ENCODE measurements at places on chromosomes 11 and 22. TPM values are rescaled to one million over a fixed set of nuclear protein-coding genes. Genes with fewer than 3 reads are reported as not detected.

DNA sequence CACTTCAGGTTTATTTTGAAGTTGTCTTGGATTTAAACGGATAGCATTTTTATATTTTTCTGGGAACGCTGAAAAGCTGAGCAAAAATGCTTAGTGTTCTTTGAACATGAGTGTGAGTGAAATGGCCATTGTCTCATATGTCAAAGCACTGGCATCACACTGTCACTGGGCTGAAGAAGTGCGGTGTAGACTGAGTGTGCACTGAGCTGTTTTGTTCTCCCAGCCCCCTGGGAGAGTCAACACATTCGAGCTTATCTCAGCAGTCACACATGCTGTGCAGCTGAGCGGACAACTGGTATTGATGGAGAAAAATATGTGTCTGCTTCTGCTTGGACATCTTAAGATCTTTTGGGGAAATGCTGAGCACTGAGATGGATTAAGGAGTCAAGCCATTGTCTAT, 90.8 kb downstream of the TECTA start:
- H3K36me3 ChIP-seq = no peaks in the 10 kb centered on the region
- no peak overlapping the region for H3K27ac ChIP-seq
- H3K4me1 ChIP-seq = peaks cover 2% of the 10 kb centered on the region

- H3K27me3 ChIP-seq = no peaks in the 10 kb centered on the region
- no peaks in the 10 kb centered on the region for H3K36me3 ChIP-seq
- no peak overlapping the region for H3K4me3 ChIP-seq
- H3K4me1 ChIP-seq = 0 out of 2 replicates have a peak, but pooled peaks cover 4% of the 10 kb centered on the region
- no peak for DNase-seq
Observed at GRCh38 chr11:76889411-76889975, 28.8 kb downstream of the ACER3 start.

The MPZL2 gene
- polyA plus RNA-seq = 6.2 TPM

The MIAT gene
- 10.4 TPM for polyA plus RNA-seq

The C11orf87 gene
- polyA plus RNA-seq = 0.49 TPM

The RIMBP3C gene
- not detected for polyA plus RNA-seq

The DDX17 gene
- 111 TPM for polyA plus RNA-seq

- H3K4me1 ChIP-seq = no peaks in the 10 kb centered on the region
- no peak for DNase-seq
- no peaks in the 10 kb centered on the region for H3K36me3 ChIP-seq
- H3K27me3 ChIP-seq = no peaks in the 10 kb centered on the region
Observed at GRCh38 chr11:43699870-43700269, 19.3 kb downstream of the HSD17B12 start.

DNA sequence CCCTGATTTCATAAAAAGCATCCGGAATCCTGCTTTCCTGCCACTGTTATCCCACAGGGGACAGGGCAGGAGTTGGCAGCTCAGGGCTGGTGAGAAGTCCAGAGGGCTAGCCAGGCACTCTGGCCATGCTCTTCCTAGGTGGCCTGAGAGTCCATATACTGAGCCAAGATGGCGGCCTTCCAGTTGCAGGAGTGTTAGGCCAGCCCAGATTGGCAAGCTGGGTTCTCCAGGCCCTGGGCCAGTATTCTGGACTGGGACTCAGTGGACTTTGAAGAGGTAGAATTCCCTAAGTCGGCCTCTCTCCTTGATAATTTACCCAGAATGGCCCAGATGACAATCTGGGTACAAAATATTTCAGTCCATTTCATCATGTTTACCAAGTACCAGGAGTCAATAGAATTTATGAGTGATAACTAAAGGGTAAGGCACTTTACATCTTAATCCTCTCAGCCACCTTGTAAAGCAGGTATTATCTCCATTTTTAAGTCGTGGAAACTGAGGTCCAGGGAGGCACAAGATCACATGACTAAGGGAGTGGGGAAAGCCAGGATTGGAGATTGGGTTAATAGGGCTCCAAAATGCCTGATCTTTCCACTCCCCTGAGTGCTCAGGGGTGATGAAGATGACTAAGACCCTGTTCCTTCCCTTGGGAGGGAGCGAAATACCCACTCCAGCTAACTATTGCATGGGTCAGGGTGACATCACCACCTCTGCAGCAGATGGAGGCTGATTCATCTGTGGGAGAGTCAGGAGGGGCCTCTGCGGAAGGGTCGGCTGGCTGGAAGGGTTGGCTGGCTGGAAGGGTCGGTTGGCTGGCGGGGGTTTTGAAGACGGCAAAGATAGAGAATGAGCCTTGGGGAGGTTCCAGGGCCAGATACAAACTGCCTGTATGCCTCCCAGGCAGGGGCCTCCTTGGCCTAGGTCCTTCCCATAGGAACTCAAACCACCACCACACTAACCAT, 1.2 kb upstream of the MICALL1 start:
- no peaks in the 10 kb centered on the region for H3K36me3 ChIP-seq
- DNase-seq = peak; percentile 58
- H3K4me3 ChIP-seq = peak overlapping the region; percentile 62
- H3K4me1 ChIP-seq = peaks cover 9% of the 10 kb centered on the region

The IGLL5 gene
- polyA plus RNA-seq = not detected

DNA sequence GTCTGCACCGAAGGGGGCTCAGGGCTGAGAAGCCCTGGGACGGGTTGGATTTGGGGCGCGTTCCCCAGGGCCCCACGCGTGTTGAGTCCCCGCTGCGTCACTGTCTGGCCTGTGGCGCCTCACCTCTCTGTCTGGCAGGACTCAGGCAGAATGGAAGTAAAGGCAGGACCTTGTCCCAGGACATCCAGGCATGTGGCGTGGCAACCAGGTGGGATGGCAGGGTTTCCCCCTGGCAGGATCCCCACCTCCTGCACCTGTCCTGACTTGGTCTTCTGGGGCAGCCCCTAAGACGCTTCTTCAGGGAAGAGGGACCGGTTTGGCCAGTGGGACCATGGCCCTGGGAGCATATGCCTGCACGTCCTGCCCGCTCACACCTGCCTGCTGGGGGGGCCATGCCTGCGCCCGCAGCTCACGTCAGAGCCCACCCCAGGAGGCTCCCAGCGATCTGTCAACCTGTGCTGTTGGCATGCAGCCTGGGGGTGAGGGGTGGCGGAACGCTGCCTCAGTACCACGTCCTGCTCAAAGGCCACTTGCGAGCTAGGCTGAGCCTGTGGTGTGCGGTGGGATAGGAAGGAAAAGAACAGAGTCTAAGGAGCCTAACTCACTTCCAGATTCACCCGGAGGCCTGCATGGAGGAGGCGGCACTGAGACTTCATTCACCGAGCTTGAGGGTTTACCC, 72.7 kb downstream of the KCNQ1 start:
- no peak overlapping the region for H3K4me3 ChIP-seq
- no peaks in the 10 kb centered on the region for H3K4me1 ChIP-seq
- no peaks in the 10 kb centered on the region for H3K36me3 ChIP-seq
- peak; percentile 26 for DNase-seq
- no peaks in the 10 kb centered on the region for H3K27me3 ChIP-seq

The THY1 gene
- 1,905 TPM for polyA plus RNA-seq

The FAM89B gene
- polyA plus RNA-seq = 61.3 TPM

- no peak overlapping the region for H3K27ac ChIP-seq
- no peaks in the 10 kb centered on the region for H3K36me3 ChIP-seq
- no peaks in the 10 kb centered on the region for H3K27me3 ChIP-seq
- DNase-seq = no peak
- H3K4me1 ChIP-seq = peaks cover 13% of the 10 kb centered on the region
Observed at GRCh38 chr22:30806391-30806861, 111.8 kb downstream of the OSBP2 start.

The ZDHHC8 gene
- 36.5 TPM for polyA plus RNA-seq

Data from SK-N-SH (cell line).